ENCODE measurements at places on chromosomes 7 and 10. TPM values are rescaled to one million over a fixed set of nuclear protein-coding genes. Genes with fewer than 3 reads are reported as not detected.

The NEUROG3 gene
- not detected for total RNA-seq

The GRM3 gene
- total RNA-seq, result not detected

The EGFR gene
- total RNA-seq, result 5.1 TPM

The TCAF2 gene
- 31.0 TPM for total RNA-seq

The POLL gene
- 10.9 TPM for total RNA-seq

The FOXI2 gene
- total RNA-seq, result not detected

The NAT16 gene
- total RNA-seq, result not detected

The LRRC17 gene
- total RNA-seq, result 4.4 TPM

The SEMA3C gene
- total RNA-seq, result 6.6 TPM

The STN1 gene
- total RNA-seq, result 22.2 TPM

The MBL2 gene
- not detected for total RNA-seq

The C7orf33 gene
- total RNA-seq, result not detected

The RADIL gene
- total RNA-seq, result 0.80 TPM

The CTBP2 gene
- 89.2 TPM for total RNA-seq

The ELN gene
- total RNA-seq, result 0.07 TPM

The MMP21 gene
- 0.13 TPM for total RNA-seq

The TPST1 gene
- total RNA-seq, result 21.8 TPM

The ZSWIM8 gene
- total RNA-seq, result 68.8 TPM

The GTF2IRD1 gene
- 5.6 TPM for total RNA-seq

The SRRM3 gene
- total RNA-seq, result 0.80 TPM

The NET1 gene
- 60.5 TPM for total RNA-seq

The HMX2 gene
- not detected for total RNA-seq

The CREB5 gene
- 5.9 TPM for total RNA-seq

The PRPS1L1 gene
- total RNA-seq, result not detected

The FAM25G gene
- not detected for total RNA-seq

The NEURL1 gene
- total RNA-seq, result 0.43 TPM

The GSAP gene
- 1.7 TPM for total RNA-seq

The DNAJB6 gene
- 132 TPM for total RNA-seq

The DKK1 gene
- 220 TPM for total RNA-seq

The AKR1C1 gene
- total RNA-seq, result 7.2 TPM

The COL28A1 gene
- not detected for total RNA-seq

The ZSCAN21 gene
- 6.8 TPM for total RNA-seq

The PON1 gene
- not detected for total RNA-seq

The TAS2R4 gene
- 1.7 TPM for total RNA-seq

The VENTX gene
- not detected for total RNA-seq

The KCNH2 gene
- total RNA-seq, result 0.07 TPM

The GRM8 gene
- total RNA-seq, result not detected

The PHYHIPL gene
- 0.07 TPM for total RNA-seq

The CC2D2B gene
- 0.36 TPM for total RNA-seq

The STK31 gene
- total RNA-seq, result not detected

The OR2A1 gene
- total RNA-seq, result not detected

The SPDYE2 gene
- not detected for total RNA-seq

The PGAM2 gene
- not detected for total RNA-seq

The C7orf57 gene
- not detected for total RNA-seq

The MOGAT3 gene
- total RNA-seq, result not detected

The IL2RA gene
- not detected for total RNA-seq

The AMPH gene
- total RNA-seq, result not detected

The RGR gene
- total RNA-seq, result not detected

The KLF14 gene
- total RNA-seq, result not detected

The AZGP1 gene
- not detected for total RNA-seq

The SFTPA1 gene
- not detected for total RNA-seq

Measured in thoracic aorta endothelial cell (primary cell).